ENCODE measurements at places on chromosomes 1 and 21.
A peak's percentile ranks its signal among the peaks of the same experiment; 100 is the strongest.

GRCh38 chr1:223653431-223653830 lies 12.1 kb downstream of the CAPN8 start:
- no peak for DNase-seq

GRCh38 chr1:192270398-192270797 lies 46.4 kb upstream of the RGS21 start:
- no peak for DNase-seq

- DNase-seq: no peak
These were observed 123.6 kb downstream of the PBX1 start for GRCh38 chr1:164682570-164682969.

- peak; percentile 71 for DNase-seq
These were observed 470.4 kb upstream of the USP24 start for GRCh38 chr1:55685560-55685959.

GRCh38 chr1:239269706-239270105 lies 116.7 kb upstream of the CHRM3 start:
- no peak for DNase-seq

DNA sequence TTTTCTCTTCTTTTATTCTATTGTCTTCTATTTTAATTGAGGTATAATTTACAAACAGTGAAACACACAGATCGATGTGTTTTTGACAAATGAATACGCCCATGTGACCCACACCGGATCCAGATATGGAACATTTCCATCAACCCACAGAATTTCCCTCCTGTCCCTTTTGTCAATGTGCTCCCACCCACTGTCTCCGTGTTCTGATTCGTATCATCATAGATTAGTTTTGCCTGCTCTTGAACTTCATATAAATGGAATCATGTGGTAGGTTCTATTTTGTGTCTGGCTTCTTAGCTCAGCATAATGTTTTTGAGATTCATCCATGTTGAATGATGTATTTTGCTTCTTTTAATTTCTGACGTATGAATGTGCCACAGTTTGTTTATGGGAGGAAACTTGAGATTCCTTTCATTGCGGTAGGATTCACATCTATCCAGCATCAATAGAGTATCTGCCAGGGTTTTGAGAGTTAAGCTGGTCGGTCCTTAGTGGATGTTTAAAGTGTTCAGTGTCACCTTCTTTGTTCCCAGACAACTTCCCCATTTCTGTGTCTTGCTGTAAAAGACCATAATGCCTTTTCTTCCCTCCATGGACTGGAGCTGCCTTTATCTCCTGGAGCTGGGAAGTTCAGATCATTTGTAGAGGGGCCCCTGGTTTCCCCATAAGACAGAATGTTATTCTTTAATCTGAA lies 14.7 kb downstream of the NAV1 start:
- DNase-seq: no peak

DNA sequence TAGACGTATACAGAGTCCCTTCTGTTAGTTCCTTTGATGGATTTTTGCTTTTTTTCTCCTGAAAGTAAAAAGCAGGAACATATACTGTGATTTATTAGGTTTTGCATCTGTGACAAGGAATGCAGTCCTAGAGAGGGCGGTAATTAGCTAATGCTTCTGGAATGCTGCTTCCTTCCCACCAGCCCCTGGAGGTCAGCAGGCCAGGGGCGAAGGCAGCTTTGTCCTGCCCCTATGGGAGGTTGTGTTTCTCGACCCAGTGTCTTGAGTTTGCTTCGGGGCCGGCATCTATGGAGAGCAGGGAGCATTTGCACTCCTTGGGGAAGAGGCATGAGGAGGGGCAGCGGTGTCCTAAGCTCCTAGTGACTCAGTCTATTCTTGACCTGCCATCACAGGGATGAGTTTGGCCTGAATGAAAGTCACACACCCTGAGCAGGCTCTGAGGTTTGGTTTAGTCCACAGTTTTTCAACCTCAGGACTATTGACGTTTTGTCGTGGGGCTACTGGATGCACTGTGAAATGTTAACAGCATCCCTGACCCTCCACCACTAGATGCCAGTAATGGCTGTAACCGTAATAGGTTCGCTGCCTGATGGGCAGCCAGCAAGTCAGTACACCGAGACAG lies 85.0 kb upstream of the KCNJ15 start:
- DNase-seq: no peak

- DNase-seq: no peak
These were observed 139.8 kb upstream of the SPATA6 start for GRCh38 chr1:48611841-48612240.

GRCh38 chr1:11331945-11332546 lies 59.0 kb downstream of the UBIAD1 start:
- no peak for DNase-seq

- DNase-seq: no peak
These were observed 676.0 kb downstream of the PLA2G4A start for GRCh38 chr1:187504779-187505178.

- DNase-seq: no peak
These were observed 16.9 kb downstream of the MACO1 start for GRCh38 chr1:25447547-25447946.

GRCh38 chr1:199804526-199804925 lies 223.0 kb upstream of the NR5A2 start:
- no peak for DNase-seq

- no peak for DNase-seq
These were observed 24.9 kb upstream of the GLIS1 start for GRCh38 chr1:53763911-53764310.

DNA sequence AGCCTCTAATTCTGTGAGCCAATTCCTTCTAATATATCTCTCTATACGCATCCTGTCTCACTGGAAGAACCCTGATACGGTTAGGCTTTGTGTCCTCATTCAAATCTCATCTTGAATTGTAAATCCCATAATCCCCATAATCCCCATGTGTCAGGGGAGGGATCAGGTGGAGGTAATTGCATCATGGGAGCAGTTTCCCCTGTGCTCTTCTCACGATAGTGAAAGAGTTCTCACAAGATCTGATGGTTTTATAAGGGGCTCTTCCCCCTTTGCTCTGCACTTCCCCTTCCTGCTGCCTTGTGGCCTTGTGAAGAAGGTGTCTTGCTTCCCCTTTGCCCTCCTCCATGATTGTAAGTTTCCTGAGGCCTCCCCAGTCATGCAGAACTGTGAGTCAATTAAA lies 116.1 kb downstream of the MRPS6 start:
- DNase-seq: no peak

- no peak for DNase-seq
These were observed 42.4 kb downstream of the FNBP1L start for GRCh38 chr1:93490357-93490756.

DNA sequence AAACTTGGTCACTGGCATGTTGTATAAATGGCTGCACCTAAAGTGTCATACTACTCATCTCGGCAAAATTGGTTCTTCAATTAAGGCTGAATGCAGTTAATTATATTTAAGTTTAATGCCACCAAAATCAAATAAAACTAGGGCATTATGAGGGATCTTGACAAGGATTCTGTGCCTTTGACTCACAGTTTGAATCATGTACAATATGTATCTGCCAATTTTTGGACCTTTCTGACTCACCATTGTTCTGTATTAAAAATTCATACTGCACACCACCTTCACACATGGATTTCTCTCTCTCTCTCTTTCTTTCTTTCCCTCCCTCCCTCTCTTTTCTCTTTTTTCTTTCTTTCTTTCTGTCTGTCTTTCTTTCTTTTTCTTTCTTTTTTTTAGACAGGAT lies 14.1 kb upstream of the STXBP3 start:
- no peak for DNase-seq

DNA sequence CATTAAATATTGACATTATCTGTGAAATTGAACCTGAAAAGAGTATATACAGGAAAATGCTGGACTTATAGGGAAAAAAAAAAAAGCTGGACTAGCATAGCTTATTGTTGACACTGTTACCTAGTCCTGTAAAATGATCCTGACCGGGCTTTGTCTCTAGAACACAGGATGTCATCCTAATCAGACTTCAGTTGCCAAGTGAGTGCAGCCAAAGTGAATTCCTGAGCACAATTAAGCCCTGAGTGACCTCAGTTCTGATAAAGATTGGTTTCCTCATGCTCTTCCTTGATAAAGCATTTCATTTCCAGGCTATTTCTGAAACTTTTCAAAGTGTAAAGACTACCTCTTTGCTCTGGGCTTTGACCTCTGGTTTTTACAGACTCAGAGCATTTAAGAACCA lies 19.8 kb downstream of the SELP start:
- no peak for DNase-seq

- no peak for DNase-seq
These were observed 15.2 kb upstream of the NBPF1 start for GRCh38 chr1:16628361-16629111.

GRCh38 chr1:70264839-70265238 lies 43.7 kb downstream of the SRSF11 start:
- no peak for DNase-seq

- no peak for DNase-seq
These were observed 11.5 kb downstream of the ARHGEF16 start for GRCh38 chr1:3465935-3466321.

GRCh38 chr1:6601049-6601922 lies 1.4 kb downstream of the KLHL21 start:
- DNase-seq: peak; percentile 90

- no peak for DNase-seq
These were observed 3933.6 kb downstream of the SRGAP2C start for GRCh38 chr1:125118147-125118993.

DNA sequence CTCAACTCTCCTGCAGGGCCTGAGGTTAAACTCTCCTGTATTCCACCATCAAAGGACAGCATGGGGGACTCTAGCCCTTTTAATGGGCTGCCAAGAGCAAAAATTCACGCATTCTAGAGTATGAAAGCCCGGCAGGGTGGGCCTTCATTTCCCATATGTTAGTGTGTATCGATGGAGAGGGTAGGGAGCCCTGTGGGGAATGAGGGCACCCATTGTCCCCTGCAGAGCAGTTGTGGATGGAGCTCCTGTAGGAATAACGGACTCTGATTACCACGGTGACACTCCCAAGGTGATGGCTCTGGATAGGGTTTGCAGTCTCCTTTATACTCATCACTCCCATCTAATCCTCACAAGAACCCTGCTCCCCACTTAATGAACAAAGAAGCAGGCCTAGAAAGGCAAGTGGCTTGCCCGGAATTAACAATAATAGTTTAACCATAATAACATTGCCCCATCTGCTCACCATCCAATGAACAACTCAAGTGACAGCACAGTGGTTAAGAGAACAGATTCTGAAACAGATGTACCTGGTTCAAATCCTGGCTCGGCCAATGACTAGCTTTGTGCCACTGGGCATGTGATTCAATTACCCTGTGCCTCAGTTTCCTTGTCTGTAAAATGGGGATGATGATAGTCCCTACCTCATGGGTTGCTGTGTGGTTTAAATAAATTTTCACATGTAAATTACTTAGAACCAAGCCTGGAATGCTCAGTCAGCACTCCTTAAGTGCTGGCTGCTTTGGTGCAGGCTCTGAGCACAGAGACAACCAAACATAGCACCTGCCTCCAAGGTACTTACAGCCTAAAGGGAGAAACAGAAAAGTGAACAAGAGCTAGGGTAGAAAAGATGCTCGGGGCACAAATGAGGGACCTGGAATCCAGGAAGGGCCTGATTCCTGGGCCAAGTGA lies 29.0 kb downstream of the HIVEP3 start:
- DNase-seq: no peak

- peak; percentile 9 for DNase-seq
These were observed 116.6 kb upstream of the HIVEP3 start for GRCh38 chr1:42035205-42035829.

DNA sequence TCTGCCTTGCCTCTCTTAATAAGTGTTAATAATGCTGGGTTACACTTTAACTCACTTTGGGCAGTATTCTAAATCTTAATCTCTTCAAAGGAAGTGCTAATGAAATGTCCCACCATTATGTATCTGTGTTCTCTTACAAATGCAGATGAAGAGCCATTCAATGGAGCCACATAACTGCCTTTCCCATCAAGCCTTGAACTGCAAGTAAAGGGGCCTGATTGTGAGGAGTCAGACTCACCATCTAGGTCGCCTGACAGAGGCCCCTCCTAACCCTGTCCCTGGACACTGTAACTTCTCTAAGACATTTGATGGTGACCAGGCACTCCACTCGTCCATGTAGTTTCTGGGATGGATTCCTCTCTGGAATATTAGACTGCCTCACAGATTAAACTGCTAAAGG lies 329.4 kb downstream of the KIF26B start:
- no peak for DNase-seq

- no peak for DNase-seq
These were observed 610.8 kb downstream of the SMYD3 start for GRCh38 chr1:245896258-245896657.

DNA sequence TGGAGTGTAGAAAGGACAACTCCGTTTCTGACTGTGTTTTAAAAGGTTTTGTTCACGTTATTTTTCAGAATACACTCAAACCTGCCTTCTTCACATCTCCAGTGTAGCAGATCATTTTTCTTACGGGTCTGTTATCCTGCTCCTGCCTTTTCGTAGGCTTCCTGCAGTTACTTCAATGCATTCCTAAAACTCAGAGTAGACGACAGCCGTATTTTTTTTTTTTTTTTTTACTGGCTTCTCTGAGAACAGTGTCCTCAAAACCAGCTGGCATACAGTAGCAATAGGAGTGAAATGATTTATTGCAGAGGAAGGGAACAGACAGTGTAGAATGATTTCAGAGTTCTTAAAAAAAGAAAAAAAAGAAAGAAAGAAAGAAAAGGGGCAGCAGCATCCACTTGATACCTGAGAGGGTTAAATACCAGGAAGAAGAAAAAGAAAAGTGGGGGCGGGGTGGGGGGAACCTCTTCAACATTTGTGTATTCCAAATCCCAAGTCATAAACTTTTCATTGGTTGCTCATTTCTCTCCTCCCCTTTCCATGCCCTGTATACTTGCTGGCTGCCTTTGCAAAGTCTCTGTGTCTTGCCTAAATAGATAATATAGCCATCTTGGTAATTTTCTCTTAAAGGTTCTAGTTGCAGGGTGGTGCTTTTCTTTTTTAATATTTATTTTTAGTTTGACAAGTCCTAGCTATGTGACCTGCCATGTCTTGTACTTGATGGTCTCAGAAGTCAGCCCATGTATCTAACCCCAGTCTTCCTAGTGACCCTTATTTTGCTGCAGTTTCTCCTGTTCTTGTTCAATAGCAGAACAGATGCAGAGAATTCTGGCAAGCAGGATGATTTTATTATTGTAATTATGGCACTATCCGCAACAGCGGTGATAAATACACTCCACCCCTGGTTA lies 2.8 kb downstream of the TGFB2 start:
- DNase-seq: no peak

DNA sequence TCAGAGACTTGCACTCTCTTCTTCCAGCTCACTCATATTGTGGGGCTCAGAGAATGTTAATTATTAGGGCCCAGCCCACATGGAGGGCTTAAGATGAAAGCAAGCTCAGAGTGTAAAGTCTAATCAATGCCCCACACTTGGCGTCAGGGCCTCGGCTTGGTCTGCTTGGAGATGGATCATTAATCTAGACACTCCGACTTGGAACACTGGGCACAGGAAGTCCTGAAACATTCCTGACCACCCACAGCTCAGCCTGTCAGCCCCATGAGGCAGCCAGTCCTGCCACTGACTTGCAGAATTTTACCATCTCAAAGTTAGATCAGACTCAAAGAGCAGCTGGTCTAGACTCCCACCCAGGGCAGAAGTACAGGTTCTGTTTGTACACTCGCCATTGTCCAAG lies 69.8 kb upstream of the TRABD2B start:
- DNase-seq: no peak

All from GM04504 (cell line).